Left hindlimb (tissue), 1 donor: ENCODE measurements at places on chromosomes 1 and 21.

DNA sequence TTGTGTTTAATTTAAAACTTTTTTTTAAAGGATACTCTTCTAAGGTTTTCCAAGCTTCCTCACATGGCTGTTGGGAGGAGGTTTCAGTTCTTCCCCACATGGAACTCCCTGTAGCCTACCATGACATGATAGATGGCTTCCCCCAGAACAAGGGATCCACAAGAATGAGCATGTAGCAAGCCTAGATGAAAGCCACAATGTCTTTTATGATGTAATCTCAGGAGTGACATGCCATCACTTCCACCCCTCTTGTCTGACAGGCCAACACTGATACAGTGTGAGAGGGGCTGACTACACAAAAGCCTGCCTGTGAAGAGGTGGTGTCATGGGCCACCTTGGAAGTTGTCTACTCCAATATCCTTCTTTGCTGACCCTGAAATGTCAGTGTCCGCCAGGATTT is 32.0 kb downstream of the CD34 start:
- no peak for DNase-seq

DNA sequence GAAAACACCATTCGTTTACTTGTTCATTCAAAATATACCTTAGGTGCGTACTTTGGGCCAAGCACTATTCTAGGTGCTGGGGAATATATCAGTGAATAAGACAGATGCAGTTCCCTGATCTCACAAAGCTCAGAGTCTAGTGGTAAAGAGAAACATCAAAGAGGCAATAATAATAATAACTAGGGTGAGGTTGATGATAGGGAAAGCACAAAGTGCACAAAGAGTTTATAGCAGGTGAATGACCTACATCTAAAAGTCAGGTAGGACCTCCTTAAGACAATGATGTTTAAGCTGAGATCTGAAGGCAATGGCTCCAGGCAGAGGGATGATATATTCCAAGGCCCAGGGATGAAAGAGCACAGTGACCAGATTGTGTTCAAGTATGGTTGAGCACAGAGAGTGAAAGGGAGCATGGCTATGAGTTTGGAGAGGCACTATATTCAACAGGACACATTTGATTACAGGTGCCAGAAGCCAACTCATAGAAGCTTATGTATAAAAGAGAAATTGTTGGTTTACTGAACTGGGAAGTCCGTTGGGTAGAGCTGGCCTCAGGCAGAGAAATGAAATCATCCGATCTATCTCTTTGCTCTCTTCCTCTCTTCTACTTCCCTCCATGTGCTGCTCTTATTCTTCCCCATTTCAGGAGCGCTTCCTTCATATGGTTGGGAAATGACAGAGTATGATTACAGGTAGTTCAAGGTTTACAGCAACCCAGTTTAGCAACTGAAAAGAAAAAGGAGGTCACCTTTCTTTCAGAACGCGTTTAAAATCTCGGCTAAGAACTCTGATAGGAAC is 23.0 kb upstream of the CCT8 start:
- no peak for DNase-seq

DNA sequence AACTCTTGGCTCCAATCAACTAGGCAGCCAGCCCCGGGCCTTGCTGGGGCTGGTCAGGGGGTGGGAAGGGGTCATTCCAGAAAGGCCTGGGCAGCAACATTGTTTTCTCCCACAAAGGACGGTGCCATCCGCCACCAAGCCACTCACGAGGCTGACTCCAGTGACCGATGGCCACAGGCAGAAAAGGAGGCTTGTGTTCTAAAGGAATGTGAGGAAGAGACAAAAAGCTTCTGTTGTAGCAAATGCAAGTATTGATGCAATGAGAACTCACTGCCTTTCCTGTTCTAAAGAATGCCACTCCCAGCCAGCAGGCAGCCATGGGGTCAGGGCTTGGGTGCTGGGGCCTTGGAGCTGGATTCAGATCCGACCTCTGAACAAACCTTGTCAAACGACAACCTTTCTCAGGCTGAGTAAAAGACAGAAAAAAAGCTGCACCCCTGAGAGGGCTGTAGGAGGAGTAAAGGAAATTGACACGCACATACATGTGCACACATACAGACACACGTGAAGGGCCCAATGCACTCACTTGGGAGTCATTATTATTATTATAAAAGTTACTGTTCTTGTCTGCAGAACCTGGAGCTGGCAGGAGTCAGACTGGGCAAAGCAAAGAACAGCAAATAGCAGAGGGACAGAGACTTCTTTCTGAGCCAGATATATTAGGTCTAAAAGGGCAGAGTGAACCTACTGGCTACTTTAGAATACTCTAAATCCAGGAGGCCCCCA is 13.9 kb upstream of the PRMT2 start:
- DNase-seq = no peak

GRCh38 chr1:30191154-30191702 is 532.2 kb downstream of the MATN1 start:
- DNase-seq = peak; percentile 45
